Stimulated activated CD8-positive, alpha-beta memory T cell treated with anti-CD3 and anti-CD28 coated beads, Interleukin-15, amount 100 ng/mL, for 24 hours (primary cell): ENCODE measurements at places on chromosomes 7 and 10.

DNA sequence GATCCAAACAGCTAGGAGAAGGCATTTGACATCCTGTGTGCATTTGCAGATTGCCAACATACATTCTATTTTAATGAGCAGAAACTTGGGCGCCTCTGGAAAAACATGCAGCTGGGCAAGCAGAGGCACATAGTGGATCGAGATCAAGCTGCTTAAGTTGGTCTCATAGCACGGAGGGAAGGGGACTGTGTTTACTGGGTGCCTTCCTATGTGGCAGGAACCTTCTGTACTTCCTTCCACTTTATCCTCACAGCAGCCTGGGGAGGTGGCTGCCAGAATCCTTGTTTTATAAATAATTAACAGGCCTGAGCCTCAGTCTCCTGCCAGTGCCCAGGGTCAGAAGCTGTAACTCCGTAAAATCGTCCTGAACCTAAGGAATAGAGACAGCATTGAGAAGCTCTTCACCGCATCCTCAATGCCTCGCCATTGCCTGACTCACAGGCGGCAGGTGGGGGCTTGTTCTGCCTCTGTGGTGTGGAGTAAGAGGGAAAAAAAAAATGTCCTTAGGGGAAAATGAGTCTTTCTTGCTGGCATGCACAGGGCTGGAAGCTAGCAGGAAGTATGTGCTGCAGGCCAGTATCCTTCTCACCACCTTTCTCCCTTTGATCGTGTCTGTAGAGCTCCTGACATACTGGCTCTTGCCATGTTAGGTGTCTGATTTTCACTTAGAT, 6.2 kb downstream of the VWA2 start:
- no peak for DNase-seq

GRCh38 chr10:23742368-23742767, 303.5 kb downstream of the OTUD1 start:
- no peak for DNase-seq

GRCh38 chr7:157116762-157117161, 22.0 kb upstream of the UBE3C start:
- no peak for DNase-seq

GRCh38 chr7:148201992-148202391, 388.6 kb upstream of the C7orf33 start:
- DNase-seq, result no peak

DNA sequence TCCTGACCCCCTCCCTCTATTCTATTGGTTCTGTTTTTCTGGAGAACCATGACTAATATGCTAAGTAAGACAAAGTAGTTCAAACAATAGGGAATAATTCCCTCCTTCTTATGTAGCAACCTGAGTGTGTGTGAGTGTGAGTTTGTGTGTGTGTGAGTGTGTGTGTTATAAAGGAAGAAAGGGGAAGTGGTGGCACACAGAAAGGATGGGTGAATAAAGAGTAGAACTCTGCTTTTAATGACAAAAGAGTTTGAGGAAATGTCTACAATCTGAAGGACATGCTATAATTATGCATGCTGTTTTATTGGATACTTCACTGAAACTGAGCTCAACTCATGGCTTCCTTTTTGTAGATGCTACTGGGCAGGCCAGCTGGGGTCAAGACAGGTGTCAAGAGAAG, 489.5 kb downstream of the REEP3 start:
- DNase-seq, result no peak

- DNase-seq, result no peak
Observed at GRCh38 chr10:28274475-28274874, 28.4 kb downstream of the MPP7 start.

GRCh38 chr7:31134246-31135188, 82.4 kb downstream of the ADCYAP1R1 start:
- peak; percentile 8 for DNase-seq

DNA sequence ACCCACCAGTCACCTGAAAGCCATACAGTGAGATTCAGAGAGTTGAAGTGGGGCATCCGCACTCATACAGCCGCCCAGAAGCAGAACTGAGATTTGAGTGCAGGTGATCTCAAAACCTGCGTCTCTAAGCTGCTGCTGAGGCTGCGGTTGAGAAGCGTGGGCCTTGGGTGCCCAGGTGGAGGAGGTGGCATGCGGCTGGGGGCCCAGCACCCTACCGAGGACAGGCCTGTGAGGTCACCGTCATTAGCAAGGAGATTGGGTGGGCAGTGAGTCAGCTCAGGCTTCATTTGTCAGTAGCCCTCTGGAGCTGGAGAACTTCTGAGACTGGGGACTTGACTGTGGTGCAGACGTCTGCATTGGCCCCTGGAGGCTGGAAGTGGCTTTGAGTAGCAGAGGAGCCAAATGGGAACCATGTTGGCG, 29.8 kb downstream of the ZMIZ1 start:
- no peak for DNase-seq

- no peak for DNase-seq
Observed at GRCh38 chr10:48306870-48307710, 613 bp downstream of the MAPK8 start.

GRCh38 chr7:77328669-77329068, 87.5 kb downstream of the GSAP start:
- no peak for DNase-seq

GRCh38 chr10:95758351-95759025, 2.5 kb downstream of the ENTPD1 start:
- DNase-seq, result no peak

DNA sequence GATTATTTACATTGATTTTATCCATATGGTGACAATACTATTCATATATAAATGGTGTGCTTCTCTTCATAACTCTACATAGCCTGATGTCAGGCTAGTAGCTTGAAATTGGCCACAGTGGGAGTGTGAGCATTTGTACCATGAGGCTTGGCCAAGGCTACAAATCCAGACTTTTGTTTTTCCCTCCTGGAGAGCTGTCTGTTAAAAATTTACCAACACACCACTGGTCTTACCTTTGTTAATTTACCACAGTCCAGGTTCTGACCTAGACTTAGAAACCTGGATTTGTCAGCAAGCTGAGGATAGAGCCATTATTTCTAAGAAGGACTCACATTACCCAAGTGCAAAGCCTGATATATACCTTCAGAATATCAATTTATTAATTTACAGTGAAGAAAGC, 45.5 kb upstream of the ATRNL1 start:
- DNase-seq, result no peak

GRCh38 chr7:30920021-30920583, 8.4 kb downstream of the AQP1 start:
- DNase-seq, result no peak

- no peak for DNase-seq
Observed at GRCh38 chr10:28734938-28735759, 57.8 kb downstream of the BAMBI start.

DNA sequence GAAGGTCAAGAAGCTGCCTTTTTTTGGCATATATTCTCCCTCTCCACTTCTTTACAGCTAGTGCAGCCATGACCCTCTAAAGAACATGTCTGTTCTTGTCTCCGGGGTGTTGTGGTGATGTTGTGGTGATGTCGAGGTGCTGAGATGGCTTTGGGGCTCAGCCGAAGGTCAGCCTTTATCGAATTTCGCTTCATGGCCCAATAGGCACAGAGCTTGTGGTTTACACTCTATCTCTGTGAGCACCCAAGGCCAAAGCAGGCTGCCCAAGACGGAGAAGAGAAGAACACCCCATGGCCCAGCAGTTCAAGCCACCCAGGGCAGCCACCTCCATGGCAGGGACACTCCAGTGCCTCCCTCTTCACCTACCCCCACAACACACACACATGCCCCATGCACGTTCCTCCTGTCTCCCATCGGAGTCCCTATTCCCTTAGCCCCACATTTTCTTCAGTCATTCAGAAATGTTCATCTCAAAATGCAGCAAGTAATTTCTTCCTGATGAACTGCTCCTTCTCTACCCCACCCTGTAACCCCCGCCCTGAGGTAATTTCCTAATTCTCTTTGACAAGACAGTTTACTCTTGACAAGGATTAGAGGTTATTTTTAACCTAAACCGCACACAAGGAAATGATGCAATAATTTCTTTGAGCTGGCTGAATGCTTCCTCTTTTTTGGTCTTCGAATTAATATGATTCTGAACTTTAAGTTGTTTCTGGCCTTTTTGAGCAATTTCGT, 18.6 kb upstream of the ADRB1 start:
- DNase-seq, result no peak

DNA sequence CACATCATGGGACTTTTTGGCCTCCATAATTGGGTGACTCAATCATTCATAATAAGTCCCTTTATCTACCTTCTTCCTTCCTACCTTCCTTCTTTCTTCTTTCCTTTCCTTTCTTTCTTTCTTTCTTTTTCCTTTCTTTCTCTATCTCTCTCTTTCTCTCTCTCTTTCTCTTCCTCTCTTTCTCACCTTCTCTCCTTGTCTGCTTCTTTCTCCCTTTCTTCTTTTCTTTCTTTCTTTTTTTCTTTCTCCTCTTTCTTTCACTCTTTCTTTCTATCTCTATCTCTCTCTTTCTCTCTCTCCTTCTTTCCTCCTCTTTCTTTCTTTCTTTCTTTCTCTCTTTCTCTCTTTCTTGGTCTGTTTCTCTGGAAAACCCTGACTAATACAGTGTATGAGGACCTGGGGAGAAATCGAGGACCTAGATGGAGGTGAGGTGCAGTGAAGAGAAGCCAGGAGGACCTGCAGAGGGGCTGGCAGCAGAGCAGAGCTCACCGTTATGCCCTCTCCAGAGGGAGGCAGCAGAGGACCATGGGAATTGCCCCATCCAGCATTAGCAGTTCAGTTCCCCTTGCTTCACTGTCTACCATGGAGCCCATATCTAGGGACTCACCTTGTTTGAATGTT, 52.7 kb upstream of the BTRC start:
- no peak for DNase-seq

GRCh38 chr10:511849-512191, 177.6 kb downstream of the DIP2C start:
- DNase-seq, result no peak

GRCh38 chr7:101241015-101241363, 3.4 kb upstream of the CLDN15 start:
- no peak for DNase-seq

- DNase-seq, result no peak
Observed at GRCh38 chr10:78928330-78928729, 140.4 kb upstream of the ZMIZ1 start.

DNA sequence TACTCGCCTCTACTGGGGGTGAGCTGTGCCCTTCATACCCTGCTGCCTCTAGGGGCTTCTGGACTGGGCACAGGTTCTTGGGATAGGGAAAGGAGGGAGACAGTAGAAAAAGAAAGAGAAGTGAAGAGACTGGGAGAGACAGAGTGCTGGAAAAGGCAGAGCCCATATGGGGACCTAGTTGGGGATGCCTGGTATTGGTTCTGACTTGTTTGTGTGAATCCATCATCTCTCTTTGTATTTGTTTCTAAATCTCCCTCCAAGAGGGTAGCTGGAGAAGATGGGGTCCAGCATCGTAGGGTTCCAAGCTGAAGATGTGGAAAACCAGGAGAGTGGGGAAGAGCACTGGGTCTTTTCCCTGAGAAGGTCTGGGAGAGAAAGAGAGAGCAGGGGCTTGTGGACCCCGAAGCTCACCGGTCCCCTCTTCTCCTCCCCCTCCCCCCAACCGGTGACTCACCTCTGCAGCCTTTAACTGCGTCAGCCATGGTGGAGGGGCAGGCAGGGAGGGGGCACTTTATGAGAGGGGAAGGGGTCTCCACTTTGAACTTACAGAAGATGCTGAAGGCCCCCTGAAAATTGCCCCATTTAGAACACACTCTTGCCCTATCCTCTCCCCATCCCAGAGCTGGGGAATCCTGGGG, 3.2 kb upstream of the VGF start:
- no peak for DNase-seq

- no peak for DNase-seq
Observed at GRCh38 chr10:86670876-86671275, 2.6 kb downstream of the LDB3 start.

- peak; percentile 72 for DNase-seq
Observed at GRCh38 chr7:73842067-73842976, at the start of gene METTL27. TSS of gene METTL27 (minus strand) at chr7:73842516. CDS start at chr7:73842140, 376 bp downstream.

GRCh38 chr10:4004144-4004543, 219.1 kb upstream of the KLF6 start:
- no peak for DNase-seq

- no peak for DNase-seq
Observed at GRCh38 chr10:73635781-73636180, 5.5 kb downstream of the MYOZ1 start.

DNA sequence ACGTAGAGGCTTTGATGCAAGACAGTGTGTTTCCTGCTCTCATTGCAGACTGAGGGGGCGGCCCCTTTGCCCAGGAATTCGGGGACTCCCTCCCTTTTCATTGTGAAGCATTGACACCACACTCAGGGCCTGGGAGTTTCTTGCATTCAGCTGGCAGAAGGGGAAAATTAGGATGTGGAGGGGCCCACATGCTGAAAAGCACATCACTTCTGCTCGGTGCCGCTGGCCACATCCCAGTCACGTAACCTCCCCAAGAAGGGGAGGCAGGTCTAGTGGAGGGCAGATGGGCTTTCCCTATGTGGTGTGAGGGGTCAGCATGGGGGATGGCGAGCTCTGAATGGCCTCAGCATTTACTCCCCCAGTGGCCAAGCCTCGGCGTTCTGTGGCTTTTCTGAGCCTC, 47.9 kb downstream of the ADCY1 start:
- DNase-seq, result no peak

DNA sequence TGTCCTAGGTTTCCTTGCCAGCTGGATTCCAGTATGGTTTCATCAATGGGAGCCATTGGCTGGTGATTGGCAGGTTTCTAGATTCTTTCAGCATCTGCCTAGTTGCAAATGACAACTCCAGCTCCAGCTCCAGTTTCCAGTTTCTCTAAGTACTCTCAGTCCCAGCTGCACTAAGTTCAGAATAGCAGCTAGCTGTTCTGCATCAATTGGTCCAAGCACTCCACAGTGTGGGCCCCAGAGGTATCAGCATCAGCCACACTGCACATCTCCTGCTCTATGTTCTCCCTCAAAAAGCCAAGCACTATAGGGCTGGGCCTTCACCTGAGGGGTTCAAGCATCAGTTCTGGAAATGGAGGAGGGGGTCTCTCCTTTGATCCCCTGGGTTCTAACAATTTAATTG, 143.4 kb downstream of the VPS50 start:
- DNase-seq, result no peak

- no peak for DNase-seq
Observed at GRCh38 chr10:115566867-115567266, 473.7 kb downstream of the ATRNL1 start.

DNA sequence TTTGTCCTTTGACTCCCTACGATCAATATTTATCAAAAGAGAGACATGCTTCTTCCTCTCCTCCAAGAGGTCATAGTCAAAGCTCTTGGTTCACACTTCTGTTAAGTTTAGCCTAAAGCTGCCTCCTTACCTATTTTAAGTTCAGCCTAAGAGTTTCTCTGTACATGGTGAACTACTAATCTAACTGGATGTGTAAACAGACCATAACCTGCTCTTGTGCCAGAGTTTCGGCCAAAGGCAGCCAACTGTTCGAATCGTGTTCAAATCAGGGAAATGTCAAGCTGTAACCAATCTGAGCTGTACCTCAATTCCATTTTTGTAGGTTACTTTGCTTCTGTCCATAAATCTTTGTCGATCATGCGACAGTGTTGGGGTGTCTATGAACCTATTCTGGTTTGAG, 414.8 kb downstream of the PHTF2 start:
- no peak for DNase-seq

GRCh38 chr7:137820156-137820555, 26.6 kb downstream of the DGKI start:
- DNase-seq, result no peak
